Erythroblast (primary cell): ENCODE measurements at places on chromosomes 7 and 10.

DNA sequence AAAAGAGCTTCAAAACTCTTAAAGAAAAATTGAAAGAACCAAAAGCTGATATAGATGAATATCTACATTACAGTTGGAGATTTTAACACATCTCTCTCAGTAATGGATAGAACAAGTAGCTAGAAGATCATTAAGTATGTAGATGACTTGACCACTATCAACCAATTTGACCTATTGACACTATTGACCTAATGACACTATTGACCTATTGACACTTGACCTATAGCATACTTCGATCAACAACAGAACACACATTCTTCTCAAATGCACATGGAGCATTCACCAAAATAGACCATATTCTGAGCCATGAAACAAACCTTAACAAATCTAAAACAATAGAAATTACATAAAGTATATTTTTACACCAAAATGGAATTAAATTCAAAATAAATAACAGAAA is 22.3 kb downstream of the GIMAP5 start:
- no peak for DNase-seq

DNA sequence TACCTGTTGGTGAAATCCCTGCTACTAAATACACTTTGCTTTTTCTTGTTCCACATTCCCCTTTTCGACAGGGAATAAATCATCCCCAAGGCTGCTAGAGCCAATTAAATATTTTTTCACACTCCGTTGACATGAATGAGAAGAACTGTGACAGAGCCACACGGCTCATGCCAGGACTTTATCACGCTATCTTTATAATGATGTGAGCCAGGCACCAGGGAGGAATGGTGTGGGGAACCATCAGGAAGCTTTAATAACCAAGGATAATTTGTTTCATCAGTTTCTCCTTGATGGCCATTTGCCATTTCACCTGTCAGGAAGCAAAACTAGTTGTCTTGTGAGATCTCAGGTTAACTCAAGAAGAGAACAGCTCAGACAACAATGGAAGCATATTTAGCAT is 193.0 kb upstream of the C7orf33 start:
- no peak for DNase-seq

DNA sequence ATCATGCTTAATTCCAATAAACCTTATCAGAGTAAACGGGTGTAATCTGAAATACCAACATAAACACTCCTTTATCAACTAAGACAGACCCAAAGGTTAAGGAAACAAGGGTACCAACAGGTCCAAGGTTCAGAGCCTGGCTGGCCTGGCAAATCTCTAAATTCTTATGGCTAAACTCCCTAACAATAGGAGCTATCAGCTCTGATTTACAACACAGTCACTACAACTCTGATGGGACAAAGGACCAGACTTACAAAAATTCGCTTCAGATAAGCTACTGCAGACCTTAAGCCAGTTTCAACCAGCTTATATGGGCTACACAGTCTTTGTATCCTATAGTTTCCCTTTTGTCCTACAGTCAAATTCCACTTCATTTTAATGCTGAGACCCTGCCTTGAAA is 381.9 kb downstream of the ZWINT start:
- DNase-seq, result no peak

GRCh38 chr7:77310982-77311381 is 105.2 kb downstream of the GSAP start:
- DNase-seq, result no peak

DNA sequence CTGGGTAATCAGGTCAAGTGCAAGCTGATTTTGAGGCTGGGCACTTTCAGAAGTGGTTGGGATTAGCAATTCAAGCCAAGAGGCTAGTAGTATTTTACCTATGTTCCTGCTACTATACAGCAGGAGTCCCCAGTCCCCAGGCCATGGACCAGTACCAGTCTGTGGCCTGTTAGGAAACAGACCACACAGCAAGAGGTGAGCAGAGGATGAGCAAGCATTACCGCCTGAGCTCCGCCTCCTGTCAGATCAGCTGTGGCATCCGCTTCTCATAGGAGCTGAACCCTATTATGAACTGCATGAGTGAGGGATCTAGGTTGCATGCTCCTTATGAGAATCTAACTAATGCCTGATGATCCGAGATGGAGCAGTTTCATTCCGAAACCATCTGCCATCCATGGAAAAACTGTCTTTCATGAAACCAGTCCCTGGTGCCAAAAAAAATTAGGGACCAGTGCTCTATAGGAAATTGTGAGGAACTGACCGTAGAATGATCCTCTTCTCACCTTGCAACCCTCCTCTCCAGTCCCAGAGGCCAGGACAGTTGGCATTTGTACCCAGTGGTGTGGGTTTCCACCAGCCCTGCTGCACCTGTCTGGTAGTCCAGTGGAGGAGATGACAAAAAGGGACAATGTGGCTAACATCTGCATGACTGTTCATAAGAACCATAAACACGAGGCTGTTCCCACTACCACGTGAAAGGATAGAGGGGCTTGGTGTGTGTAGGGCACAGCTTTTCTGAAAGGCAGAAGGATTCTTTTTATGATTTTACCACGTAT is 172.5 kb downstream of the KIAA1217 start:
- DNase-seq, result no peak
